NCI-H1694 (cell line): ENCODE measurements at places on chromosomes 4 and X.

GRCh38 chr4:87853108-87853507 lies 20.3 kb downstream of the MEPE start:
- peak; percentile 30 for DNase-seq

GRCh38 chr4:113447769-113448168 lies 313.8 kb downstream of the CAMK2D start:
- DNase-seq: no peak

- DNase-seq: no peak
These were observed 479.5 kb downstream of the SPRY1 start for GRCh38 chr4:123876143-123876542.

- no peak for DNase-seq
These were observed 16.4 kb downstream of the EPHA5 start for GRCh38 chr4:65653740-65654361.

DNA sequence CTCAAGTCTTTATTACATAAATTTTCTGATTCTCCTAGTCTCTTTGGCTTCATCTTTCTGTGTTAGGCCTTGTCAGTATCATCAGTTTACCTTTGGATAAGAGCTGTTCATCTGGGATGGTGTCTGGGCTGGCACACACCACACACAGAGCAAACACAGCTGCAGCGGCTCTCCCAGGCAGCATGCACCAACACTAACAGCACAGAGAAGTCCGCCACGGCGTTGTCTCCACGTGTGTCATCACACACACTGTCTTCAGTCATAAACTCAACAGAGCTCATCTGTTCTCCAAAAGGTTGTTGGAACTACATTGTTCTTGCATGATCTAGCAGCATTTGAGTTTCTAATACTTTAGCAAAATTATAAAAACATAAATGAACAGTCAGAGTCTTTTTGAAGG lies 851.9 kb upstream of the FRG1 start:
- DNase-seq: no peak

GRCh38 chr4:19379191-19379708 lies 872.5 kb upstream of the SLIT2 start:
- DNase-seq: no peak

GRCh38 chr4:157080605-157081004 lies 4.7 kb downstream of the GLRB start:
- no peak for DNase-seq

DNA sequence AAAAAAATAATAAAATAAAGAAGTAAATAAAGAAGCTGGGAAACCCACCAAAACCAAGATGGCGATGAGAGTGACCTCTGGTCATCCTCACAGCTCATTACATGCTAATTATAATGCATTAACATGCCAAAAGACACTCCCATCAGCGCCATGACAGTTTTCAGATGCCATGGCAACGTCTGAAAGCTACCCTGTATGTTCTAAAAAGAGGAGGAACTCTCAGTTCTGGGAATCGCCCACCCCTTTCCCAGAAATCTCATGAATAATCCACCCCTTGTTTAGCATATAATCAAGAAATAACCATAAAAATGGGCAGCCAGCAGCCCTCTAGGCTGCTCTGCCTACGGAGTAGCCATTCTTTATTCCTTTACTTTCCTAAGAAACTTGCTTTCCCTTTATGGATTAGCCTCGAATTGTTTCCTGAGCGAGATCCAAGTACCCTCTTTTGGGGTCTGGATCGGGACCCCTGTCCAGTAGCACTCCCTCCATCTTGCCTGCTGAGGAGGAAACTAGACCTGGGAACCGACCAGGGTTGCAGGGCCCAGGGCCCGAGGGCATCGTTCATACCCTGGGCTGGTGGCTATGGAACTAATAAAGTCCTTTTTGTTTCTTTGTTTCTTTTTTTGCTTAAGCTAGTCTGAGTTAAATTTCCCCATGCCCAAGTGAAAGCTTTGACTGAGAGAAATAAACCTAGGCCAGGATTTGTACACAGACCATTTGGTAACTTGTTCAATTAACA lies 30.9 kb downstream of the HTT-AS start:
- DNase-seq: no peak

GRCh38 chrX:132409780-132410556 lies 78.9 kb downstream of the MBNL3 start:
- DNase-seq: no peak

- DNase-seq: no peak
These were observed 5.5 kb downstream of the CD38 start for GRCh38 chr4:15783676-15784075.

GRCh38 chrX:68049466-68049865 lies 383.8 kb downstream of the OPHN1 start:
- no peak for DNase-seq

DNA sequence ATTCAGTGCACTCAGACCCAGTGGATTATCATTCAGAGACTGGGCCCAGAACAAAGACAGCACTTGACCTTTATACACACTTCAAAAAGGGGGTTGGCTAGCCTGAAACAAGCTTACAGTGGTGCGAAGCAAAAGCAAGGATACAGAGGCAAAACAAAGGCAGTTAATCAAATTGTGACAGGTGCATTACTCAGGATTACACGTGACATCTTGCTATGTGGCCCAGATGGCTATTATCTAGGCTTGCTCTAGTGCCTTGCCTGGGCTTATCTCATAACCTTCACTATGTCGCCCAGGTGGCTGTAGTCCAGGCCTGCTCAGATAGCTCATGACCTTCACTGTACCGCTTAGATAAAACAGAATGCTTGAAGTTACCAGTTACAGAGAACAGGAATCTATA lies 1092.1 kb upstream of the PRKX start:
- DNase-seq: no peak

GRCh38 chr4:40992472-40993295 lies 221.7 kb downstream of the APBB2 start:
- no peak for DNase-seq

DNA sequence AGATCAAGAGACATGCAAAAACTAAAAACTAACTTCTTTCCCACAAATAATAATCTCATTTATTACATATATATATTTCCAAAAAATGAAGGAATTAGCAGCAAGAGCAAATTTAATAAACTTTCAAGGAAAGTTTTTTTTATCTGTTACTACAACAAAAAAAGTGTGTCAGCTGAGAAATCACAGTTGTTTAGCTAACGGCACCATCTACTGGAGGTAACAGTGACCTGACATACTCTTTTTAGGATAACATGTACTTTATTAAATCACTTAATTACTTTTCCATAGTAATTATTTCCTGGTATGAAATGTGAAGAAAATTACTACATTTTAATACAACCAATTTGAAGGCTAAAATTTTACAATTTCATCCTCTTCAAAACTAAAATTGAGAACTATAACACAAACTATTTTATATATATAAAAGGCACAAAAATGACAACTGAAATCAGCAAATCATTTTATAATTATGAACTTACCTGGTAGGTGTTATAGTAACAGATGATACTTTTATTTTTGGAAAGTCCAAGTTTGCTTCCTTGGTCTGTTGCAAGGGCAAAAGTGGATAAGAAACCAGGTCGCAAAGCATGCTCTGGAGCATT lies 9.1 kb downstream of the LAMTOR3 start:
- no peak for DNase-seq

DNA sequence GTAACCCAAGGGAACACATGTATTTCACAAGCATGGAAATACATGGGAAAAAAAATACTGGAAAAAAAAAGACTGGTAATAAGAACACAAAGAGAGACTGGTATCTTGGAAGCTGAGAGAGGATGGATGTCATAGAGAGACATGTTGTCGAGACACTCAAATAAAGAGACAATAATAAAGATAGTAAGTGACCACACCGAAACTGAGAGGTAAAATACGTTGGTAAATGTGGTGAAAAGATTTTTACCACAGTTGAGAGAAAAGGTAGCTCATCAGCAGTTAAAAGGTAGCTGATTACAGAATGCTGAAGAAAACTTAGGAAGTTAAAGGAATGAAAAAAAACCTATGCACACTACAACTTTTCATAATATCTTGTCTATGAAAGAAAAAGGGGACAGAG lies 81.1 kb downstream of the ARAP2 start:
- no peak for DNase-seq

- DNase-seq: no peak
These were observed 158.0 kb downstream of the HNRNPD start for GRCh38 chr4:82215800-82216199.

- no peak for DNase-seq
These were observed 592.5 kb downstream of the PPARGC1A start for GRCh38 chr4:23297327-23297726.

DNA sequence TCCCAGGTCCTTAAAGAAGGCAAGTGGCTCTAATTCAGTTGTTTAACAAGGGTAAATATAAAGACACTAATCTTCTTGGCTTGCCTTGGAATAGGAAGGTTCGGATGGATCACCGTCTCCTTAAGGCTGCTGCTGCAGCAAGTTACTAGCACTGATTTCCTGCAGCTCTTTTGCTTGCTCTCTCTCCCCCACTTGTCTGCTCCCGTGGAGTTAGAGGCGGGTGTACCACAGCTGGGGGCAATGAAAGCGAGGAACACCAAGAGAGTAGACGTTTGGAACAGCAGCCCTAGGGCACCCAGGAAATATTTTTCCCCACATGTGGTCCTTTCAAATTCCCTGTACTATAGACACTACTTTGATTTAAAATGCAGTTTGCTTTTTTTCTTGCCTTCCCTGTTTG lies 202.2 kb downstream of the SH2D1A start:
- DNase-seq: no peak
